ENCODE measurements at places on chromosomes 1 and 21. TPM values are rescaled to one million over a fixed set of nuclear protein-coding genes. Genes with fewer than 3 reads are reported as not detected.

The MMP23B gene
- 35.2 TPM for total RNA-seq

The TCEANC2 gene
- total RNA-seq, result 5.4 TPM

DNA sequence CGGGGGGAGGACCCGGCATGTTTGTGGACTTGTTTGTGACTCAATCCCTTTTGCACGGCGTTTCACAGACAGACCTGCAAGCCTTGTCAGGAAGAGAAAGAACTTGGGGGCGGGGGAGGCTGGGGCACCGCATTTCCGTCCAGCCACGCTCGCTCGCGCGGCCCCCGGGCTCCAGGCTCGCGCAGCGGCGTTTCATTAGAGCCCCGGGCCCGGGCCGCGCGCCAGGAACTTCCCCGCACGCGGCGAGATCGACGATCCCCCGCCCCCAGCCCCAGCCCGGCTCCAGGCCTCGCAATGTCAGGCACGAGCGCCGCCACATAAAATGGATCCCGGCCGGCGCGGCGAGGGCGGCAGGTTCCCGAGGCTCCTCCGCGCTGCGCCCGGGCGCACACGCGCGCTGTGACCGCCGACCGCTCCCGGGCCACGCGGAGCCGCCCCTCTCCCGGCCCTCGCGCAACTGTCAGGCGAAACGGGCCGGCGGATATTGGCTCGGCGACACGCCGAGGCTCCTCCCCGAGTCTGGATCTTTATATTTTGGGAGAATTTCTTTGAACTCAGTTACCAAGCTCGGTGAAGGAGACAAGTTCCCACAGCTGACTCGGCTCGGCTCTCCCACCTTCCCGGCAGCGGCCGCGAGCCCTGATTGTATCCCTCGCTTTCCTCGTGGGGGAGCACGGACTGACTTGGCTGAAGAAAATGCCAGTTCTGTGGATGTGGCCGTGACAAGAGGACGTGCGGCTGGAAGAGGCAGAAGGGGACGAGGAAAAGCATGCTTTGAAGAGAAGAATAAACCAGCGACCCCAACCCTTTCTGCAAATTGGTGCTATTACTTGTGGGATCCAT, at the start of gene KIF26B:
KIF26B (plus strand) TSS at position 557 of the 843 bp plus-strand sequence. CDS start 440 bp downstream, outside the sequence.
- peak; percentile 73 for DNase-seq

- no peak for DNase-seq
Measured at GRCh38 chr1:15303935-15304334, 56.9 kb downstream of the FHAD1 start.

GRCh38 chr1:48870596-48870995, 93.9 kb upstream of the BEND5 start:
- DNase-seq, result peak; percentile 21

DNA sequence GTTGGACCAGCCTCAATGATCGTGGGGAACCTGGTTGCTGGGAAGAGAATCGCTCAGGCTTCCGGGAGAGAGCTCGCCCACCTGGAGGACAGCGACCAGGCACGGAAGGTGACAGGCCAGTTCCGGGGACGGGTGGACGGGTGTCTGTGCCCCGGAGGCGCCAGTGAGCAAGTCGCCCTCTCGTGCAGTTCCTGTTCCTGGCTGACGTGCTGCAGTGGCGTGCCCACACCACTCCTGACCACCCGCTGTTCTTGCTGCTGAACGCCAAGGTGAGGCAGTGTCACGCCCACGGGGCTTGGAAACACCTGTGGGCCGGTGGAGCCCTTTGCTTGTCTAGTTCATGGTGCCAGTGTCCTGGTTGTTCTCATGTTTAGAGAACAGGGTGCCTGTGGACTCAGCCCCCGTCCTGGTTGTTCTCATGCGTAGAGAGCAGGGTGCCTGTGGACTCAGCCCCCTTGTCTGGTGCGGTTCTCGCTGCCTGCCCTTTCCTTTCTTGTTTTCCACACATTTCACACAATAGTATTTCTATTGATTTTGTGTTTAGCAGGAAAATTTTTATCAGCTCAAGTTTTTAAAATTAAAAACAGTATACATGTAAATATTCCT, 53.1 kb downstream of the S100B start:
- DNase-seq, result no peak

The LINGO4 gene
- not detected for total RNA-seq

DNA sequence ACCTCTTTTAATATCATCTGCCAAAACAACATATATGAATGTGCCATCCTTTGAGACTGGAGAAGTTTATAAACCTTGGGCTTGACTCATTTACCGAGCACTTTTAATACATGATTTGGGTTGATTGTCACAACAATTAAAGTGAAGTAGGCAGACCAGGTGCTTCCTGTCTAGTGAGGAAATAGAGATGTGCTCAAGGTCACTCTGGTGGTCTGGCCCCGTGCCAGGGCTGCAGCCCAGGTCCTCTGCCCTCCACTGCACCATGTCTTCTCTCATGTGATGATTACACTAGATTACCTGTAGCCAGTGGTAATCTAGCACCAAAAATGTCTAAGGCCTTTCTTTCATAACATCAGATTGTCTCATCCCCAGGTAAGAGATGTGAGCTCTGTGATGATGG, 61.8 kb upstream of the LAMC2 start:
- DNase-seq, result no peak

GRCh38 chr1:54580856-54581550, 33.0 kb downstream of the ACOT11 start:
- DNase-seq, result no peak

The CLDN8 gene
- not detected for total RNA-seq
